ENCODE measurements at places on chromosomes 12 and 14.

DNA sequence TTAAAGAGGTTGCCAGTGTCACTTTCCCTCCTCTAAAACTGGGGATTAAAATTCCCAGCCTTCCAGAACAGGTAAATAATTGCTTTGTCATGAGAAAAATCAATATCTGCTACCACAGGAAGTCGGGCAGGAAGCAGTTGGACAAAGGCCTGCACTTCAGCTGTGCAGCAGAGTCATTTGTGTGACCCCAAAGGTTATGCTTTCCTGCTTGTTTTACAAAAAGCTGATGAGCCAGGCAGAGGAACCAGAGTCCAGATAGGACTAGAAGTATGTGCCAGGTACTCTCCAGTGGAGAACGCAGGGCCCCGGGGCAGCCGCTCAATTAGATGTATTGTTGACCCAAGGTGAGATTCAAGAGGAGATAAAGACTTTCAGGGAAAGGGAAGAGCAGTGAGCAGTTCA is 117.1 kb upstream of the FRMD6 start:
- no peak for DNase-seq

GRCh38 chr14:23074906-23075305 is 17.6 kb upstream of the CDH24 start:
- no peak for DNase-seq

GRCh38 chr14:21264025-21264801 is 5.0 kb downstream of the HNRNPC start:
- peak; percentile 71 for DNase-seq

GRCh38 chr12:79486154-79486553 is 204.6 kb downstream of the PAWR start:
- DNase-seq = no peak

GRCh38 chr12:127170226-127171180 is 1096.5 kb upstream of the TMEM132C start:
- DNase-seq = peak; percentile 44

- peak; percentile 14 for DNase-seq
These were observed 646.9 kb upstream of the TMEM132C start for GRCh38 chr12:127619869-127620734.

DNA sequence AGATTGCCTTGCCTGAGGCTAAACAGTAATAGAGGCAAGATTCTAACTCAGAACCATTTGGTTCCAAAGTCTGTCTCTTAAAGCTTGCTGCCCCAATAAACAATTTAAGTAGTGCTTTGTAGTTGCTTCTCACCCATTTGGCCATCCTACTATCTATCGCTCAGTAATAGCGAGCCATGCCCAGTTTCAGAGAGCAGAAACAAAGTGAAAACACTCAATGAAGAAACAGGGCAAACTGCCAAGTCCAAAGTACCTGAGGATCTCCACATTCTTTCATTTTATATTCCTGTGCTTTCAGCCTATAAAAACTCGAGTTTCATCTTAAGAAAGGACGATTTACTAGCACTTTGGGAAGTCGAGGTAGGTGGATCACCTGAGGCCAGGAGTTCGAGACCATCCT is 103.3 kb upstream of the BBS10 start:
- no peak for DNase-seq

GRCh38 chr12:20410734-20411133 is 42.4 kb downstream of the PDE3A start:
- DNase-seq = no peak

DNA sequence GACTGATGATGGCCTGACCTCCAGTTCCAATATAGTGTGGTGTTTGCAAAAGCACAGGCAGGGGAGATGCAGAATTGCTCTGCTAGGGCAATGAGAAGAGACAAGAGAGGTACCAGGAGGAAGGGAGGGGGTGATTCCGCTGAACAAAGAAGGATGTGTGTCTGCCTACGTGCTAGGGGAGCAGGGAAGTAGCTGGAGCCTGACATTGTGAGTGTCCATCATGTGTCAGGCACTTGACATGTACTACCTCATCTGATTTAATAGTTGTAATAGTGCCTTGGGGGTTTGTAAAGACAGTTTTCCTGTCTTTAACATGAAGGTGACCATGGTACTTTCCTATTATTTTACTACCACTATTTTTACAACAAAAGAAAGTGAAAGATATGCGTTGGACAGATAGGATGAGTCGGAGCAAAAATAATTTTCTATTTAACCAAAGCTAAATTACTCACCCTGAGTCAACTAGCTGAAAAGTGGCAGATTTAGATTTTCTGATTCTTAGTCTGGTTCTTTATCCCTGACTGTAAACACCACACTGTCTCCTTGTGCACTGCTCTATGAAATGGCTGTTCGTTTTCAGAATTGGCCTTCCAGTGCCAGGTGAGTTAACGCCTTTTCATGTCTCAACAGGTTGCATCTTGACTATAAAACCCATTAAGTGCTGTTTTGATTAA is 33.7 kb upstream of the TEAD4 start:
- peak; percentile 5 for DNase-seq

DNA sequence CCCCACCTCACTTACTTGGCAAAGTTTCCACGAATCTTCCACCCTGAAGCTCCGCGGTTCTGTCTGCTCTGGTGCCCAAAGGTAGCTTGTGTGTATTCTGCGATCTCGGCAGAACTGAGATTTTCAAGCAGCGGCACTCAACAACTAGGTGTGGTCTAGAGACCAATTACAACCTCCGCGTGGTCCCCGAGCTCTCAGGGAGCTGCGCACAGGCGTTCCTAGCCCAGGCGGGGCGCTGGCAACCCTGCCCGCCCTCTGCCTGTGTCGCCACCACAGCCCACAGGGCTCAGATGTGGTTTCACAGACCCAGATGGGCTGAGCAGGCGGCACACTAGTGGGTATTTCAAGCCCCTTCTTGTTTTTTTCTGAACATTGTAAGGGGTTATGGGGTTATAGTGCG is 1.5 kb upstream of the DIABLO start:
- DNase-seq = no peak

DNA sequence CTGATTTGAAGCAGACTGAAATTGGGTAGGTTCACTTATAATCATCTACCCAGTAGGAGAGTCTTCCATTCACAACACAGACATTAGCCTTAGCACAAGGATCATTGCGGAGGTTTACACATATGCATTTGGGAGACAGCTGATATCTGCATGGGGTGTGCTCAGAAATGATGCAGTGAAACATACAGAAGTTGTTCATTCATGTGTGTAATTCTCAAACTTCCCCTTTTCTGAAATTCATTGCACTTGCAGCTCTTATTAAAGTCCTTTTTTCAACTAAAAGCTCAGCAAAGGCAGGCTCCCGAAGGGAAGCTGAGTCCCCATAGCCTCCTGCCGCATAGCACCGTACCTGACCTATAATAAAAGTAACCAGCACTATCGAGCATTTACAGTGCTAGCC is 218.3 kb upstream of the CRY1 start:
- DNase-seq = no peak

DNA sequence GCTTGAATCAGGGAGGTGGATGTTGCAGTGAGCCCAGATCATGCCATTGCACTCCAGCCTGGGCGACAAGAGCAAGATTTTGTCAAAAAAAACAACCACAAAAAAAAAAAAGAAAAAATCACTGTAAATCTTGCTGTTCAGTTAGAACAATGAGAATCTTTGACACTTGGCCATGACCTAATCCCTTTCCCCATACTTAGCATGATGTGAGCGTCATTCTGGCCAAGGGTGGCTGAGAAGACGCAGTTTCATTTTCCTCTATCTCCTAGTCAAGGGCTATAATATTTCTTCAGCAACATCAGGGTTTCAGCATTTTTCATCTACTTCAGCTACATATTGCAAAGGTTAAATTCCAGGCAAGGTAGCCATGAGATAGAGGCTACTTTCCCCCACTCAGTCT is 599.4 kb upstream of the MDGA2 start:
- DNase-seq = no peak

DNA sequence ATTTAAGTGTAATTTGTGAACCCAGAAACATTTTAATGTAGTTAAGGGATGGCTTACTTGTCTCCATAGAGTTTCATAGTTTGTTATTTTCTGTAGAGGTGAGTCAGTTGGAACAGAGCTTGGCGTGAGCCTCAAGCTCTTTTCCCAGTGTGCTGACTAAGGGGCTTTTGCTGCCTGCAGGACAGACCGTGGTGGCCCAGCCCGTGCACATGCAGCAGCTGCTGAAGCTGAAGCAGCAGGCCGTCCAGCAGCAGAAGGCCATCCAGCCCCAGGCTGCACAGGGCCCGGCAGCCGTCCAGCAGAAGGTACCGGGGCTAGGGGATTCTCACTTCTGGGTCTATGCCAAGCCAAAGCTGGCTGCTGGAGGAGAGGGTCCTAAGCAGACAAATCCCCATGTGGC is 76.9 kb downstream of the DDX51 start:
- DNase-seq = no peak

DNA sequence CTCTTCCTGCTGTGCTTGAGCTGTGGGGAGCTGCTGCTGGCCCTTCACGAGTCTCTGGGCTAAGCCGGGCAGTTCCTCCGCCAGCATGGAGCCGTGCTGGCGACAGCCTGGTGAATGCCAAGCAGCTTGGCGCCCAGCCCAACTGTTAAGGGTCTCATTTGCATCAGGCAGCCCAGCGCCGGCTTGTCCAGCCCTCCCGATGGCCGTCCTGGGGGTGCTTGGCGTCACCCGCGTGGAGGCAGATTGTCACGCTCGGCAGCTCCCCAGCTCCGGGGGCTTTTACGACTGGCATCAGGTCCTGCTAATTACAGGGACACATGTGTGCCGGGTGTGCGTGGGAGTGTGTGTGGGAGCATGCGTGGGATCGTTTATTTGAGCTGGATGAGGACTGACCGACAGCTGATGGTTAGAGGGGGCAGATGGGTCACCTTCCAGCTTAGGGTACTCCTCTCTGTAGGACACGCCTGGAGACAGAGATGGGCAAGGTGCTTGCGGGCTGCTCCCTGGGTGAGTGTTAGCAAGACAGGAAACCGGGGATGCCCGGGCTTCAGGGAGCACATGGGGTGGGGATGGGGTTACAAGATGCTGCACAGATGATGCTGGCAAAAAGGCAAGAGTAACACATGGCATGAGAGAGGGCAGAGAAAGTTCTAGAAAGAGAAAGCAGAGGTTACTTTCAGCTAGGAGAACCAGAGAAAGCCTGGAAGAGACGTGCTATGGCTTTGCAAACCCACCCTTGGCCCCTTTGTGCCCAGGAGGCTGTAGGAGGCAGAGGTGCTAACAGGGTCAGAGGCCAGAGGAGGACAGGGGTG is 64.1 kb downstream of the KIF26A start:
- DNase-seq = no peak

GRCh38 chr12:22593864-22594263 is 31.1 kb upstream of the ETNK1 start:
- DNase-seq = no peak

DNA sequence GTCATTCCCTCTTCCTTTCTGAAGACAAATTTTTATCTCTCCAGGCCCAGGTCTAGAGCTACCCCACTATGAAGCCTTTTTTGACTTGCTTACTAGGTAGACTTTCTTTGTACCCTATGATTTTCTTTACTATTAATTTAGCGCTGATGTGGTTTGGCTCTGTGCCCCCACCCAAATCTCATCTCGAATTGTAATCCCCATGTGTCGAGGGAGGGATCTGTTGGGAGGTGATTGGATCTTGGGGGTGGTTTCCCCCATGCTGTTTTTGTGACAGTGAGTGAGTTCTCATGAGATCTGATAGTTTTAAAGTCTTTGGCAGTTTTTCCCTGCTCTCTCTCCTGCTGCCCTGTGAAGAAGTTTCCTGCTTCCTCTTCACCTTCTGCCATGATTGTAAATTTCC is 118.1 kb downstream of the SLC38A1 start:
- no peak for DNase-seq

DNA sequence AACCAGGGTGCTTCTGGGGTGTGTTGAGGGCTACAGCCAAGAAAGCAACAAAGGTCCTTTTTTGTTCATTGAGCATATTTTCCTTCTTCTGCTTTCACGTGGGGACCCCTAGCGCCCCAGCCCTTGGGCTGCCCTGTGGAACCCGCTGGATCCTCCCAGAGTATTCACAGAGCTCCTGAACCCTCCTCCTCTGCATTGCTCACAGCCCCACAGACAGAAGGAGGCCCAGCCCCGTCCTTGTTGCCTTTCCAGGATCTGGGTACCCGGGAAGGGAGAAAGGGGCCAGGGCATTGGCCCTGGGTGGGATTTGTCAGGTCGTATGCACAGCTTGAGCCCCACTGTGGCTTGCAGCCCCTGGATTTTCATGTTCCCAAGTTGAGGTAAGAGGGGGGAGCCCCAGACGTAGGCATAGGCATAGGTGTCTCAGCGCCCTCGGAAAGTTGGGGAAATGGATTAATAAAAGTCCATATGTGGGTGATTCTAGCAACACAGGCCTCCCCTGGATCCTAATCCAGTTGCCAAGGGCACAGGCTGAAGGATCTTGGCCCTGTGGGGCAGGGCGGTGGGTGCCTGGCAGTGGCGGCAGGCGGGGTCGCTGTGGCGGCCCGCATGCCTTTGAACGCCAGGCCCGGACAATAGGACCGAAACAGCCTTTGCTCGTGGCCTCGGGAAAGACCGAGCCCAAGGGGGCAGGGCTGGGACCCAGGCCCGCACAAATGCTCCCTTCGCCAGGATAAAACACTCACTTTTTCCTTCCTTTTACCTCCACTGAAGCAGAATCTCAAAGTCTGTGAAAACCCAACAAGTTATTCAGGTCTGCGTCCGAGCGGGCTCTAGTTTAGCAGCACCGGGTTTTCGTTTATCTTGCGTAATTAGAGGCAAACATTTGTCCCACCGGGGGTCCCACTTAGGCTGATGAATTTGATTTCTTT is 3.0 kb upstream of the HOXC10 start:
- DNase-seq = no peak

DNA sequence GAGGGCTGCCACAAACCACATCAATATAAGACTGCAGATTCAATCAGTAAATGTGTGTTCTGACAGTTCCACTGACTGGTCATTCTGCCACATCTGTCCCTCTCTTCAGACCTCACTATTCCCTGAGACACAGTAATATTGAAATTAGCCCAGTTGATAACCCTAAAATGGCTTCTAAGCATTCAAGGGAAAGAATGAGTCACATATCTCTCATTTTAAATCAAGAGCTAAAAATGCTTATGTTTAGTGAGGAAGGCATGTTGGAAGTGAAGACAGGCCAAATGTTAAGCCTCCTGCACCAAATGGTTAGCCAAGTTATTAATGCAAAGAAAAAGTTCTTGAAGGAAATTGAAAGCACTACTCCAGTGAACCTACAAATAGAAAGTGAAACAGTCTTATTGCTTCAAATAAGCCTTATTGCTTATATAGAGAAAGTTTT is 24.5 kb upstream of the KIF21A start:
- no peak for DNase-seq
